ENCODE measurements at places on chromosomes 6 and 20.

GRCh38 chr6:109118871-109119354, 23.6 kb downstream of the CEP57L1 start:
- no peak for DNase-seq

- DNase-seq: no peak
Observed at GRCh38 chr6:48541649-48542048, 430.7 kb upstream of the PTCHD4 start.

DNA sequence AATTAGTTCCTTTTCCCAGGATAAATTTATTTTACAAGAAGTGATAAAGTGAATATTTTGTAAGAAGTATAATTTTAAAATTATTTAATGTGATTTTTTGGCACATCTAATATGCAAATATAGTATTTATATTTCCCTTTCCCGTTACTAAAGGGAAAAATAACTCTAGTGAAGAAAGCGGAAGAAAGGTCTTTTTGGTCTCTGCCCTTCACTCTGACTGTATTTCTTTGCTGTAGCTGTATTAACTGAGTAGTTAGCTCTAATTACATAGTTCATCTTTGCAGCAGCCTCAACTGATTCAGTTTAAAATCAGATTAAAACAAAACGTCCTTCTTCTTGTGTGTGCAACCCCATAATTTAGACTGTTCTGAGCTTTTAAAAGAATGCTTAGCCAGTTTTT, 57.4 kb upstream of the RNF144B start:
- no peak for DNase-seq

- DNase-seq: no peak
Observed at GRCh38 chr20:6485351-6485750, 282.1 kb upstream of the BMP2 start.

DNA sequence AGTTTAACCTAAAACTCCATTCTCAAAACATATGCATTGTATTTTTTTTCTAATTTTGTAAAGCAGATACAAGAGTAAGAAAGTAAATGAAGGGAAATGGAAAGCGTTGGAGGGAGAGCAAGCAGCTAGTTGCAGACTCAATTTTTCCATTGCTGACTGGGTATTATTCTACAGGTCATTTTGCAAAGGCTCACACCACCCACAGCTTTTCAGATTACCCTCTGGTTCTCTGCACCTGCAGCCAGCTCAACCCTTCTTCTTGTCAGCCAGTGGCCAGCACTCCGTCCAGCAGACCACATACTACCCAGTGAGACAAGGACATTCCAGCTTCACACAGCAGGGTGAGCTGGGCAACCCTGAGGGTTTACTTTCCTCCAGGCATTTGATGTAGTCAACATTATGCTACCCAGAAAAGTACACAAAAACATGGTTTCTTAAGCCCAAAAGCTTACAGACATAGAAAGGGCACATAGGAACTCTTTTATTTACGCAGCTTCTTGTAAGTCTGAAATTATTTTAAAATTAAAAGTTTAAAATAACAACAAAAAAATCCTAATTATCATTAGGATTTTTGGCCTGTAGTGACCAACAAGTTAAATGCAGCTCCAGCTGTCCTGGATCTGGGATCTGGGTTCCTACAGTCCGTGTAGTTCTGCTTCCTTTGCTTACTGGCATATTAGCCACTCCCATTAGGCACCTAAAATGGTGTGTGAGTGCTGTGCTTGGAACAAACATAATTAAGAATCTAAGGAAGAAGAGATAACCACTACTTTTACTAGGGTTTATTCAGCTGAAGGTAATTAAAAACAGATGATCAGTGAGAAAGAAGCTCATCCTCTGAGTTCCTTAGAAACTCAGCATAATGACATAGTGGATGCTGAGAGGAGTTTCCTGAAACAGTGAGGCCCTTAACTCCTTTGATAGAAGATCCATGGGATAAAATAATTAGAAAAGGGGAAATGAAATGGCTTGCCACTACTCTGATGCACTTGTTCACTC, 185.3 kb downstream of the PKHD1 start:
- DNase-seq: no peak

DNA sequence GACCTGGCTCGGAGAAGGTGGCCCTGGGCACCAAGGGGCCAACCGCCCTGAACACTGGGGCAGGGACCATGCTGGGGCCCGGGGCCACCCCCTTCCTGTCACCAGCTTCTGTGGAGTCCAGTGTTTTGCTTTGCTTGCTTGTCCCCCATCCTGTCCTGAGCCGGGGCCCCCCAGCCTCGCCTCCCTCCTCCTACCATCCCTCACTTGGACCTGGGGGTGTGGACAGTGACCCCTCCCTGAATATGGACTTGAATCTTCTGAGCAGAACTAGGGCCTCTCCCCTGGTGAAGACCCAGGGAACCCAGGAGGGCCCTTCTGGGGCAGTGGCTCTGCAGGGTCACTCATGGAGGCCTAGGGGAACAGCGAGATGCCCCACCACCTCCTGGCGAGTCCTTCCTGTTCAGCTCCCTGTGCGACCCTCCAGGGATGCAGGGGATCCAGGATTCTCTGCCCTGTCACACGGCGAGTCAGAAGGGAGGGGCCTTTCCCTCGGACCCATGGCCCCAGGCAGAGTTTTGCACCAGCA, 41.6 kb downstream of the VSTM2L start:
- no peak for DNase-seq

GRCh38 chr6:158076548-158076947, 91.5 kb downstream of the SERAC1 start:
- no peak for DNase-seq

- DNase-seq: no peak
Observed at GRCh38 chr6:87824958-87825491, 123.0 kb upstream of the AKIRIN2 start.

GRCh38 chr6:56232436-56232835, 14.9 kb downstream of the COL21A1 start:
- no peak for DNase-seq

- no peak for DNase-seq
Observed at GRCh38 chr6:130781557-130781956, 45.6 kb upstream of the SMLR1 start.

GRCh38 chr6:149317644-149318571, at the start of gene TAB2:
TSS of gene TAB2 (plus strand) at chr6:149317712. CDS start at chr6:149369998, 52,286 bp downstream.
- DNase-seq: peak; percentile 63

DNA sequence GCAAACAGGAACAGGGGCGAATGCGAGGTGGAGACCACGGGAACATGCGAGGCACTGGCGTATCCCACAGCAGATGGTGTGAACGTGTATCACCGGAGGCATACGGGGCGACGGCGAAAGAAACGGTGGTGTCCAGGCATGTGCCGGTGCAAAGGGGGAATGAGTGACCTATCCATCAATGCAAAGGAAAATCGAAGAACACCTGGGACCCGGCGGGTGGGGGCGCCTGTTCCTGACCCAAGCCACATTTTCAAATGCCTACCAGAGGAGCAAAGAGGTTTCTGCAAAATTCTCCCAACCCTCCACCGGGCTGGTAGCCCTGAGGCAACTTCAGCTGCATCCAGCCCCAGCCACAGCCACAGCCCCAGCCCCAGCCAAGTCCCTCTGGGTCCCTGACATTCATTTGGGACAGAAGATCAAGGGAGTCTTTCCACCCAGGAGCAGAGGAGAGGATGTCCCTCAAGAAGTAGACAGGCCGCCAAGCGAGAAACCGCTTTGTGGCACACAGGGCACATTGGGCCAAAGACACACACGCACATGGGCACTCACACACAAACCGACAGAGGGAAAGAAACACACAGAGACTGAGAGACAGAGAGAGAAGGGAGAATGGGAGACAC, 164.0 kb upstream of the ZNF337 start:
- DNase-seq: no peak

DNA sequence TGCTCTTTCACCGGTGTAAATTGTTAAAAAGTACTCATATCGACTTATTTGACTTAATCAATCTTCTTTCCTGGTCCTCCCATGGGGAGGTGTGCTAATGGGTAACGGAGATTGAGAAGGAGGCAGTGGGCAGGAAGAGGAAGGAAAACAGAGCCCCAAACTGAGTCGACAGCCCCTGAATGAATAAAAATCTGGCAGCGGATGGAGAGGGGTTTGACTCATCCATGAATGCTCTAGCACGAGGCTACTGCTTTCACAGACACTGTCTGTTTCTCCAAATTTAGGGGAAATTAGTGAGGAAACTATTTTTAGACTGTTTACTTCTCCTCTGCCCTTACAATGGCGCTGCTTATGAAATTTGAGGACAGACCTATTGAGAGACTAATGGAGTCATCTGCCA, 142.2 kb upstream of the ATXN1 start:
- DNase-seq: no peak

- no peak for DNase-seq
Observed at GRCh38 chr6:73702444-73702843, 6.4 kb downstream of the CD109 start.

DNA sequence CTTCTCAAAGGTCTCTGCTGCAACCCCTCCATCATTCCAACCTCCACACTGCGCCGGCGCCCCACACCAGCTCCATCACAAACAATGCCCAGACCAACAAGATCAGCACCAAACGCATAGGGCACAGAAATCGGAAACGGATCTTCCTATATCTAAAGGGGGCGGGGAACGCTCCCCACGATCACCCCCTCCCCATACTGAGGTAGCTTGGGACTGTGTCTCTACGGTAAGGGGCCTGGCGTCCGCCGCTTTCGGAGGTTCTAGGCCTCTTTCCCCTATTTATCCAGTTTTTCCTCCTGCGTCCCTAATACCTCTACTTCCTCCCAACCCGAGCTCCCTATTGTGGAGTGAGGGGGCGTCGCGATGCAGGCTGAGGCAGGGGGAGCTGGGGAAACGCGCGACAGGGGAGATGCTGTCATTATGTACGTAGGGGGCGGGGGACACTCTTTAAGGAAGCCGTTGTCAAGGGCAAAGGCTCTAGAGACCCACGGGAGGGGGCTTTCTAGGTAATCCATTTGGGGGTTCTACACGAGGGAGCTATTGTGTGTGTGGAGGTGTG, 909 bp downstream of the DNAAF9 start:
- DNase-seq: peak; percentile 48
